Midbrain (tissue), 1 donor: ENCODE measurements at places on chromosomes 7 and 10.

DNA sequence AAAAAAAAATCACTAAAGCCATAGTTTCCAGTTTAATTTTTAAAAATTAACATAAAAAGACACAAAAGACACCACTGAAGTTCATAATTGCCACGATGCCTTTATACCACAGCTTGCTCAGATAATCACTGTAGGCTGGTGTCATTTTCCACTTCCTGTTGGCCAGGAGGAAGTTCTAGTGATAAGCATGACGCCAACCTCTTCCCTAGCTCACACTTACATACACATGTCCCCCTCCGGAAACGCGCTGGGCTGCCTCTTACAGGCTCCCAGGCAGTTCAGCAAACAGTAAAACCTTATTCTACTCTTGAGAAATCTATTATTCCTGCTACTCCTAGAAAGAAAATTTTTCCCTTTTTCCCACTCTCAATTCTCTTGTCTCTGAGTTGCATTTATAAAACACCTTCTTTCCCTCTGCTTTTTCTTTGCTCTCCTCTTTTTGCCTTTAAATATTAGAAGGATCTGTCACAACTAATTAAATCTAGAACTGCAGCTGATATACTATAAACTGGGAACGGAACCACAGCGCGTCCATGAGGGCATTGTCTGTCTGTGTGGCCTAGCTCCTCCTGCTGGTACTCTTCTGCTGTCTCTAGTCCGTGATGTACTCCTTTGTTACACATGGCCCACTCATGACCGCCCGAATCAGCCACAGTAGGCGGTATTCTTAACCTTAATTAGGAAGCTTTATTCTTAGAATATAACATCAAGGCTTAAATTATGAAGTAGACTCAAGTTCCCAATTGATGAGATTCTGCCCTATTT lies 664.9 kb downstream of the CNTNAP2 start:
- no peak for DNase-seq

DNA sequence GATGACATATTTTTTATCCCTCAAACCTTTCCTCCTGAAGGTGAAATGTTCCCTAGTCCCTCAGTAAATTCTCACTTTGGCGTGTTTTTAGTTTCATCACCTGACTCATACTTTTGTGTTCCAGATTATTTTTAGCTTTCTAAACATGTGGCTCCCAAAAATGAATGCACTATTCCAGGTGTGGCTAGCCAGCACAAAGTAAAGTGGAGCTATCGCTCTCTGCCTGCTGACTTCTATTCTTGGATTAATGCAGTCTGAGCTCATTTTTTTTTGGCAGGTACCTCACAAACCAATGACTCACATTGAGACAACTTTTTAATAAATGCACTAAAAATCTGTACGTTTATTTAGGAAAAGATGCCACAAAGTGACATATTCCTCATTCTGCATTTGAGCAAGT lies 58.8 kb upstream of the LANCL2 start:
- no peak for DNase-seq

- no peak for DNase-seq
These were observed 5.5 kb upstream of the PRKAR1B start for GRCh38 chr7:732556-732955.

DNA sequence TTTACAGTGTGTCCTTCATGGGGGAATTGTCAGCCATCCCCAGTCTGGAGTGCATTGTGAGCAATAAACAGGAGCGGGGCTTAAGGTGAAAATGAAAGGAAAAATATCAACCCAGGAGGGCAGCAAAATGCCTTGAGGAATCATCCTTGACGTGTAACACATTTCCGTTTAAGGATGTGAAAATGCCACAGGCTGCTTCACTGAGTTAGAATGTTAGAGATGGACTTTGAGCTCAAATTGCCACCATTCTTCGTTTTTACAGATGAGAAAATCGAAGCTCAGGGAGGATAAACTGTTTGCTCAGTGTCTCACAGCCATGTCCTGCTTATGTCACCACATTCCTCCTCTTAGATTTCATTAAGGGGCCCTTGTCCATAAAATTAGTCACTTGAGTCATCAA lies 23.1 kb downstream of the SORCS3 start:
- DNase-seq, result no peak

DNA sequence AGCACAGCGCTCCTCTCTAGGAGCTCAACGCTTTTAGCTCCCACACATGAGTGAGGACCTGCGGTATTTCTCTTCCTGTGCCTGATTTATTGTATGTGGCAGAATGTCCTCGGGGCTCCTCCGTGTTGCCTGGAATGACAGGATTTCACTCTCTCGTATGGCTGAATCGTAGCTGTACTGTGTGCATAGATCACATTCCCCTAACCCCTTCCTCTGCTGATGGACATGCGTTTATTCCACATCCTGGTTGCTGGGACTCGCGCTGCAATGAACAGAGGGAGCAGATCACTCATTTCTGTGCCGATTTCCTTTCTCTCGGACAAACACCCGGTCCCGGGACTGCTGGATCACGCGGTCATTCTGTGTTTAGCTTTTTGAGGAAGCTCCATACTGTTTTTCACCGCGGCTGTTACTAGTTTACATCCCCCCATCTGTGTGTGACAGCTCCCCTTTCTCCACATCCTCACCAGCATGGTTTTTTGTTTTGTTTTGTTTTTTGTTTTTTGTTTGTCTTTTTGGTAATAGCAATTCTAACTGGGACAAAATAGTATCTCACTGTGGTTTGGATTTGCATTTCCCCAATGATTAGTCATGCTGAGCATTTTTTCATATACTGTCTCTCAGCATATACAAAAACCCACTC lies 76.3 kb downstream of the FOXL3 start:
- no peak for DNase-seq

DNA sequence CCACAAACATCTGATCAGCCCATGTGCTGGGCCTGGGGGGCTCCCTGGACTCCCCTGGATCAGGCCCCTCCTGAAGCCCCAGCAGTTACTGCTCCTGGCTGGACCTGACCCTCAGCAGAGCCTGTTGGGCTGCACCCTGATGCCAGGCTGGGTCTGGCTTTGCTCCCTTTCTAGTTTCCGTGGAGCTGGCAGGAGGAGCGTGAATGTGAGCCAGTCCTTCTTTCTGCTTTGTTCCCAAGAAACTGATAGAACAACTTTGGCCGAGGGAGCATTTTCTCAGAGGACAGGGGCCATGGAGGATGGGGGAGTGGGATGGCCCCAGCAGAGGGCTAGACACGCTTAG lies 128.2 kb downstream of the NEURL1 start:
- DNase-seq, result no peak

DNA sequence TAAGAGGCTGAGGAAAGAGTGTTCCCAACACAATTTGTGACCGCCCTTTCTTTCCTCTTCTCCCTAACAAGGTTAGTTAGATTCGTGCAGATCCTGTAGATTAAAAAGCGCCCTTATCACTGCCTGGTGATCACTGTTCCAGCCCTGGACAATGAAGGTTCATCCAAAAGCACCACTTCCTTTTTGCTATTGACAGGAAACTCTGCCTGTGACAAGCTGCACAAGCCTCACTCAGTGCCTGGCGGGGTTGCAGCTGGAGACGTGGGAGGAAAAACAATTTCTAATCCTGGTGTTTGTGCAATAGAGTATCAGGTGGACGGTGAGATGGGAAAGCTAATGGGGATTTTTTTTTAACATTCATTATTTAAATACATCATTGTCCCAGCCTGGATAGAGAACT lies 105.9 kb upstream of the CAV2 start:
- no peak for DNase-seq

GRCh38 chr7:3234851-3235250 lies 66.2 kb upstream of the SDK1 start:
- DNase-seq, result no peak
